ENCODE measurements at places on chromosomes 6 and 20. TPM values are rescaled to one million over a fixed set of nuclear protein-coding genes. Genes with fewer than 3 reads are reported as not detected.

Gene PKIB
- 0.15 TPM for total RNA-seq

Gene TBC1D20
- total RNA-seq, result 28.2 TPM

Gene RAD21L1
- total RNA-seq, result not detected

Gene TGM2
- total RNA-seq, result 1,324 TPM

Gene ZBTB2
- 13.1 TPM for total RNA-seq
